ENCODE measurements at places on chromosomes 16 and 17. TPM values are rescaled to one million over a fixed set of nuclear protein-coding genes. Genes with fewer than 3 reads are reported as not detected.

Gene INCA1
- 10.7 TPM for polyA plus RNA-seq

Gene AATK
- 26.7 TPM for polyA plus RNA-seq

DNA sequence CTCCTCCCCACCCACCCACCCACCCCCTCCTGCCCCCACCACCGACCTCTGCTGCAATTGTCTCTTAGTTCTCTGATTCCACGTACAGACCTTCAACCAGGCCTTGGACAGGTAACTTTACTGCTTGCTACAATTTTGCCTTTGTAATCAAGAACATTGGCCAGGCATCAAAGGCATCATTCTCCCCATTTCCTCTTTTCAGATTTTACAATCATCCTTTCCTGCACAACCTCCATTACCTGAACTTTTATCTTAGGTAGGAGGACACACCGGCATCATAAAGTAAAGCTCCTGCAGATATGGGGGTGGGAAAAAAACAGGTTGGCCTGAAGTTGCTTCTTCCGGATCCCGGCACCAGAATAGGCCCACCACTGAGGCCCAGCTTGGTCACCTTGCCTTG, 25.7 kb upstream of the SUPT4H1 start:
- no peak overlapping the region for H3K27ac ChIP-seq
- H3K27me3 ChIP-seq: no peaks in the 10 kb centered on the region
- H3K36me3 ChIP-seq: no peaks in the 10 kb centered on the region
- DNase-seq: no peak
- peaks cover 16% of the 10 kb centered on the region for H3K4me1 ChIP-seq

DNA sequence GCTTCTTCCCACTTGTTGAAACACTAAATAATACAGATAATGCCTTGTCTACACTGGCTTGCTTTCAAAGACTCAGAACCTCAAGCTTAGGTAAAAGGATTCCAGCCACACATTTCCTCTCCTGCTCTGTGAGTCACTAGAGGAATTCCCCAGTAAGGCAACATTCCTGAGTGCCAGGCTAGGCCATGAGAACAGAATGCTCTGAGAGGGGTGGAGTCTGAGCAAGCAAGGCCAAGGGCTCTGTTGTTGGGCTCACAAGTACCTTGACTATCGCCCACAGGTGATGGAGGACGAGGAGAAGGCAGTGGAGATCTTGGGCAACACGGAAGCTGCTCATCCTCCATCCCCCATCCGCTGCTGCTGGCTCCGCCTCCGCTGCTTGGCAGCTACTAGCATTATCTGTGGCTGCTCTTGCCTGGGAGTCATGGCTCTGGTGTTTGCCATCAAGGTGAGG, 6.7 kb upstream of the PHKG2 start:
- peak overlapping the region; percentile 78 for H3K27ac ChIP-seq
- no peaks in the 10 kb centered on the region for H3K27me3 ChIP-seq
- H3K4me3 ChIP-seq: peak overlapping the region; percentile 43
- H3K36me3 ChIP-seq: peaks cover 83% of the 10 kb centered on the region
- peaks cover 7% of the 10 kb centered on the region for H3K4me1 ChIP-seq
- peak; percentile 77 for DNase-seq

DNA sequence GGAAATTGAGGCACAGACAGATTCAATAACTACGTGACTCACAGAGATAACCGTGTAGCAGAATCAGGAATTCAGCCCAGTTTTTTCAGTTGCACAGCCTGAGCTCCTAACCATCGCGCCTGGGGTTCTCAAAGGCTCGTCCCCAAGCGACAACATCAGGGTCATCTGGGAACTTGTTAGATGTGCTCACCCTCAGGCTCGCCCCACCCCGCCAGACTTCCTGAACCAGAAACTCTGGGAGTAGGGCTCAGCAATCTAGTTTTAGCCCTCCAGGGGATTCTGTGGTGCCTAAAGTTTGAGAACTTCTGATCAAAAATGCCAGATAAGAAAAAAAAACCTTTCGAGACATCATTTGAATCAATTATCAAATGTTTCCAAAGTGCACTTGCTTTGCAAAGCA, 559.8 kb downstream of the WWOX start:
- H3K4me1 ChIP-seq: no peaks in the 10 kb centered on the region
- no peaks in the 10 kb centered on the region for H3K36me3 ChIP-seq
- H3K4me3 ChIP-seq: no peak overlapping the region
- H3K27me3 ChIP-seq: no peaks in the 10 kb centered on the region
- no peak for DNase-seq

- peaks cover 19% of the 10 kb centered on the region for H3K4me1 ChIP-seq
- H3K27ac ChIP-seq: no peak overlapping the region
- no peaks in the 10 kb centered on the region for H3K36me3 ChIP-seq
- H3K27me3 ChIP-seq: no peaks in the 10 kb centered on the region
Observed at GRCh38 chr17:21294321-21295035, 10.0 kb downstream of the MAP2K3 start.

- H3K4me1 ChIP-seq: peaks cover 28% of the 10 kb centered on the region
- no peaks in the 10 kb centered on the region for H3K27me3 ChIP-seq
- no peak overlapping the region for H3K4me3 ChIP-seq
- no peak overlapping the region for H3K27ac ChIP-seq
- H3K36me3 ChIP-seq: no peaks in the 10 kb centered on the region
Observed at GRCh38 chr16:11140098-11140375, 116.0 kb downstream of the SOCS1 start.

DNA sequence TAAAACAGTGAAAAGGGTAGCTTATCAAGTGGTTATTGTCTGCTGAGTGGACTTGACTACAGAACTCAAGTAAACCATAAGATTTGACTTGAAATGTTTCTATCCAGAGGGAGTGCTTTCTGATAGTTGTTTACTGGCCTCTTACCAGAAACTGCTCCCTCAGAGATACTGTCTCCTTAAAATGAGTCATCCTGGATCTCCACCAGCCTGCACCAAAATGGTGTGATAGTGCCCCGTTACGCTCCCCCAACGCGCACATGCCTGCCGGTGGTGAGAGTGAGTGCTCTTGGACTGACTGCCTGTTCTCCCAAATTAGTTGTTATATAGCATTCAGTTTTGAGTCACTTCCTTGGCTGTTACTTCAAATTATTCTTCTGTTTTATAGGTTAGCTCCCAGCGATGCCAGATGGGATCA, 22.9 kb downstream of the PRCD start:
- H3K36me3 ChIP-seq: no peaks in the 10 kb centered on the region
- no peak overlapping the region for H3K4me3 ChIP-seq
- no peaks in the 10 kb centered on the region for H3K27me3 ChIP-seq
- no peak for DNase-seq
- peaks cover 44% of the 10 kb centered on the region for H3K4me1 ChIP-seq

GRCh38 chr16:69131167-69131838, 1.1 kb downstream of the CHTF8 start:
- no peaks in the 10 kb centered on the region for H3K36me3 ChIP-seq
- peak overlapping the region; percentile 88 for H3K27ac ChIP-seq
- peak overlapping the region; percentile 81 for H3K4me3 ChIP-seq

DNA sequence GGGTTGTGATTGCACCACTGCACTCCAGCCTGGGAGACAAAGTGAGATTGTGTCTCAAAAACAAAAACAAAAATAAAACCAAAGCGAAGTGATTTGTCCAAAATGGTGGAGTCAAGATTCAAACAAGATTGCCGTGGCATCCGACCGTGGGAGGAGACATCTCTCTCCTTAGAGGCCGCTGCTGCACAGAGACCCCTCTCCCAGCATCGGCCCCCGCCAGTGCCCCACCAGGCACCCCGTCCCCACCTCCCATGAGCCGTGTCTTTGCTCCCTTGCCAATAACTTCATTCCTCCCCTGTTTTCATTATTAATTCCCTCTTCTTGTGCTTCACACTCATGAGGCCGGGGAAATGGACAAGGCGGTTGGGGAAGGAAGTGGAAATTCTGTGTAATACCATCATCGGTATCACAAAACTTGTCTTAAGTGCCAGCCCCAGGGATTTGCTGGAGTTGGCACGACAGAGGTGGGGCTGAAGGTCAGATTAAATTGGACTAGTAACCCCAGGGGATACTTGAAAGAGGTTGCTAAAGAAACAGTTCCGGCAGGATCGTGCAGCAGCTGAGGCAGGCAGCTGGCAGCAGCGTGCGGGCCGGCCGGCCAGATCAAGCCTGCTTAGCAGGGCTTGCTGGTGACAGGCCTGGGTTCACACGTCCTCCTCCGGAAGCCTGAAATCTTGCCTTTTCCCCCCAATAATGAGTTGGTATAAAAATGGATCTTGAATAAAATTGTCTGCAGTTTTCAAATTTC, 66.8 kb downstream of the RTN4RL1 start:
- no peak overlapping the region for H3K27ac ChIP-seq
- no peaks in the 10 kb centered on the region for H3K4me1 ChIP-seq
- no peak overlapping the region for H3K4me3 ChIP-seq
- H3K27me3 ChIP-seq: no peaks in the 10 kb centered on the region

DNA sequence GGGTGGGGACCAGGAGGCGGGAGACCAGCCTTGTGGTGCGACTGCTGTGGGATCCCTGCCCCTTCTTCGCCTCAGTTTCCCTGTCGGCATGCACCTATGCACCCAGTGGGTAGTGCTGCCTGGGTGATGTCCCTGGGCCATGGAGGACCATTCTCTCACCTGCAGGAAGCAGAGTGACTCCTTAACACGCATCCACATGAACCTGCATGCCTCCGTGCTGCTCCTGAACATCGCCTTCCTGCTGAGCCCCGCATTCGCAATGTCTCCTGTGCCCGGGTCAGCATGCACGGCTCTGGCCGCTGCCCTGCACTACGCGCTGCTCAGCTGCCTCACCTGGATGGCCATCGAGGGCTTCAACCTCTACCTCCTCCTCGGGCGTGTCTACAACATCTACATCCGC, 25.2 kb downstream of the ADGRG5 start:
- H3K4me1 ChIP-seq: no peaks in the 10 kb centered on the region
- peaks cover 25% of the 10 kb centered on the region for H3K27me3 ChIP-seq
- no peaks in the 10 kb centered on the region for H3K36me3 ChIP-seq
- H3K4me3 ChIP-seq: no peak overlapping the region
- no peak overlapping the region for H3K27ac ChIP-seq

DNA sequence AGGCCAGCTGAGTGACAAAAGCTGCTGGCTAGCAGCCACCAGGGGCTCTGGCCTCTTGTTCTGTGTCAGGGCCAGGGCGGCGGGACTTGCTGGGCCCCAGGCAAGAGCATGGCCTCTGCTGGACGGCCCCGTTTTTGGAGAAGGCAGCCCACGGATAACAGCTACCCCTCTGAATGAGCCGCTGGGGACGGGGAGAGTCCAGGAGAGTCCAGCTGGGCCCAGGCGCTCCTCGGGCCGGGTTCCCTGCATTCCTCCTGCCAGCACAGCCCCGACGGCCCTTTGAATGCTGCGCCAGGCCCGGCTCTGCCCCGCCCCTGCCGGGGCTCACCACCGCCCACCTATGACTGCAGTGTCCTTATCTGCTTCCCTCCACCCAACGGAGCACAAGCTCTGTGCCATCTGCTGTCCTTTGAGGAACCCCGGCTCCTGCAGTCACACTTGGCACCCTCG, 33.4 kb downstream of the SLC7A5 start:
- H3K27me3 ChIP-seq: no peaks in the 10 kb centered on the region
- no peaks in the 10 kb centered on the region for H3K4me1 ChIP-seq
- H3K27ac ChIP-seq: no peak overlapping the region
- peaks cover 98% of the 10 kb centered on the region for H3K36me3 ChIP-seq
- no peak for DNase-seq
- H3K4me3 ChIP-seq: no peak overlapping the region

DNA sequence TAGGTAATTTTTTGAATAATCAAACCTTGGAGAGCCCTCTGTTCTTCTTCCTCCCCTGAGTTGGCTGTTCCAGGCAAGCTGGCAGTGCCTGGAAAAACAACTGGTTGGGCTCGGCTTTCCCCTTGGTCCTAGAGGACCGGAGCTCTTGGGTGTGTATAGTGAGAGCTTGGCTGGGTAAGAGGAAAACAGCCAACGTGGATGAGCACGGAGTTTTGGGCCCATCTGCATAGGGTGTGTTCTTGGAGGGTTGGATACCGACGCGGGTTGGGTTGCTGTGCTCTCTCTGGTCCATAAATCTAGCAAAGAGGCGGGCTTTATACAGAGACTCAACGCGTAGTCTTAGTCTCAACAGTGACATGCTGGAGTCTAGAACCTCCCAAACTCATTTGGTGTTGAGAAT, 23.2 kb downstream of the ITGB3 start:
- DNase-seq: peak; percentile 61
- H3K4me3 ChIP-seq: no peak overlapping the region
- no peaks in the 10 kb centered on the region for H3K36me3 ChIP-seq
- peak overlapping the region; percentile 38 for H3K27ac ChIP-seq
- H3K27me3 ChIP-seq: no peaks in the 10 kb centered on the region

DNA sequence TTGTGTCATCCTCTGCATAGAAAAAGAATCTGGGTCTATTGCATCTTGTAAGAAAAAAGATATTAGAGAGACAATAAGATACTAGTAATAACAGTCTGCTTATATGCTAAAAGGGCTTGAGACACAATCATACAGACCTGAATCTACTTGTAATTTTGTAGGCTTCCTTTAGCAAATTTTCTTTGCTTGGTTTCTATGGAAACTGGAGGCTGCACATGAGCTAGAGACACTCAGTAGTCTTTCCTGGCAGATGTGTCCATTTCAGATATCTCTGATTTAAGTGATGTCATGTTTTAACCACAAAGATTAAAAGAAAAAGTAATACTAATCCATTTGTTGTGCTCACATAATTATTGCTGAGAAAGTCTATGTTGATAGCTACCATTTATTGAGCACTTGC, 123.9 kb upstream of the GNAO1 start:
- no peaks in the 10 kb centered on the region for H3K27me3 ChIP-seq
- no peak overlapping the region for H3K27ac ChIP-seq
- no peak for DNase-seq
